Fibroblast of skin of left quadriceps (primary cell): ENCODE measurements at places on chromosomes 2 and 18.

- no peak for DNase-seq
These were observed 159.0 kb upstream of the TRIB2 start for GRCh38 chr2:12557688-12558087.

- no peak for DNase-seq
These were observed 8.2 kb upstream of the NFE2L2 start for GRCh38 chr2:177272765-177273164.

- no peak for DNase-seq
These were observed 891.1 kb downstream of the CPS1 start for GRCh38 chr2:211447548-211447947.

DNA sequence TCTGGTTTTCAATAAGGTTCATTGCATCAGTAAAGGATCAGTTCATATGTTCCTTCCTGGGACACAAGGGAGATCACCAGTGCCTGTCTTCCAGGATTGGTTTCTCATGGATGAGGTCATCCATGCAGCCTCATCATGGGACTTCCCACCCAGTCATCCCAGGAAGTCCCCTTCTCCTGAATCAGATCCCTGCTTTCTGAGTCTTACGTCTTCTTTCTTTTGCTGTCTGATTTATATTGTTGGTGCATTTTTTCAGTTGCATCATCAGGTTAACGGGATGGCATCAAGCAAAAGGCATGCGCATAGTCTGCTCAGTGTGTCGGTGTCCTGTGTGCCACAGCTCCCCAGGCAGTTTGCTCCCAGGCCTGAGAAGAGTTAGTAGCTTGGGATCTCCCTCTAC is 105.9 kb downstream of the SOX11 start:
- DNase-seq: peak; percentile 44

GRCh38 chr18:79934311-79935097 is 16.9 kb downstream of the SLC66A2 start:
- DNase-seq: no peak

- DNase-seq: no peak
These were observed 5.4 kb downstream of the HS6ST1 start for GRCh38 chr2:128313091-128313836.

DNA sequence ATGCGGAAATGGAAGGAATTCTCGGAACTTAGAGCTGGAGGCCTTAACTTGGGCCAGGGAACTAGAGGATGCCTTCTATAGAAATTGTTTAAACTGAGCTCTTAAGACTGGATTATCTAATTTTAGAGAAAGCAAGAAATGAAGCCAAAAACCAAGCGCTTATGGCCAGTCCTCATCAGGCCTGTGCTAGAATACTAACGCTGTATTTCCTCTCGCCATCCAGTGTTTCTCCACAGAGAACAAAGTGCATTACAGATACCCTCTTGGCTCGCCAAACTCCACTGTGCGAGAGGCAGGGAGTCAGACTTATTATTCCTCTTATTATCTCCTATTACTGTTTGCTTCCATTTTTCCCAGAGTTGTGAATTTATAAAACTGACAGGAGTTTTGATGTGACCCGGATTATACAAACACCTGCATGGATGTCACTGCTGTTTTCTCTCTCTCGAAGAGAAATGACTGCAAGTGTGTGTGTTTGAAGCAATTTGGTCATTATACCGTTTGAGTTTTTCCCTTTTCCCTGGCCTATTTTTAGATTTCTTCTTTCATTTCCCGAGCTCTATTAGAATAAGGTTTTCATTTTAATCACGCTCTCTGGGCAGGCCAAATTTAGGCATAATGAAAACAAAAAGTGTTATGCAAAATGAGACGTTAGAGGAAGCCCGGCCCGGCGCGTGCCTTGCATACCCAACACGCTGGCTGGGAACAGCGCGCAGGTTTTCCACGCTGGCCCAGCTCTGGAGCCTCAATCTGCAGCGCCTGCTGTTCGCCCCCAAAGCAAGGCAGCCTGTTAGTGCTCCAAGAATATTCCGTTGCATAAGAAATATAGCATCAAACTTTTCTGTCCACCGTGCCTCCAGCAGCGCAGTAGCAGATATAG is 103.3 kb downstream of the ALK start:
- DNase-seq: no peak

DNA sequence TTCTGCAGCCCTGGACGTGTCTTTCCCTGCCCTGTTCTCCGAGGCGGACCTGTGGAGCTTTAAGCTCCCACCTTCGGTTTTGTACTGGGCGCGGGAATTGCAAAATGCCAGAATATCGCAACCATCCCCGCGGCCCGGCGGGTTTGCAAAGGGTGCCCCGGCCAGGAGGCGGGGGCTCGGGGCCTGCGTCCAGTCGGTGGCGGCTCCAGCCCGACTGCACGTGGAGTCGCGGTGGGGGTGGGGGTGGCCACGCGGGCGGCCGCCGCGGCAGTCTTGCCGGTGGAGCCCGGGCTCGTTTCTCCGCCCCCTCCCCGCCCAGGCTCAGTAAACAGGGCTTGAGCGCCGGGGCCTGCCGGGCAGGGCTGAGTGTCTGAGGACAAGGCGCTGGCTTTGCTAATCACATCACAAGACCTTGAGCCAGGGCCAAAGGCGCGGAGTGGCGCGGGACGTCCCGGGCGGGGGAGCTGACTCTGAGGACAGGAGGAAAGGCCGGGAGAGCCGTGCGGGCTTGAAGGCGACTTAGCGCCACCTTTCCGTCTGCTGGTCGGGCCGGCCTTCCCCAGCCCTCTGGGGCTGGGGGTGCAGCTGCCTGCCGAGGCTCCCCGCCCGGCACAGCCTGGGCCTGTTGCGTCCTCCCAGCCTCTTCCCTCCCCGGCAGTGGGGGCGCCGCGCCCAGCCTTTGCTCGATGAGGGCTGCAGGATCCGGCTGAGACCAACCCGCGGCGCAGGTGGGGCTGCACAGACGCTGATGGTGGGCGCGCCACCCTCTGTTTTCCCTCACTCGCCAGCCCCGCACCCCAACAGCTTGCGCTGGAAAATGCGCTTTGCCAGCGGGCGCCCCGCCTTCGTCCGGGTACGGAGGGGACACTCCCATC is 786 bp upstream of the ZFP36L2 start:
- peak; percentile 15 for DNase-seq

- DNase-seq: peak; percentile 33
These were observed 17.5 kb upstream of the TMEM163 start for GRCh38 chr2:134736167-134736880.

DNA sequence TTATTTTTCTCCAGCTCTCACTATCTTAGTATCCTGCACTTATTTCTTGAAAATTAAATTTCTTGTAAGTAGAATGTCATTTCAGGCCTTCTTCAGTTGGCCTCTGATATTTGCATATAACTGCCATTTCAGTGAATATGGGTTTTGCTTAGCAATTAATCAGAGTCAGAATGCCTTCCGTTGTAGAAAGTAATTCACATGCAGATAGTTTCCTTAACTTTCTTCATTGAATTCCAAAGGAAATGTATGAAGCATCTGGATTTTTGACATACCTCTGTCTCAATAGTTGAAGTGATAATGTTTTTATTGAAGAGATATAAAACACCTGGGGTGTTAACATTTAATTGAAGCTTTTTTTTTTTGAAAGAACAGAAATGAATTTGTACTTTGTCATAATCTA is 914.1 kb upstream of the NXPH2 start:
- no peak for DNase-seq

GRCh38 chr2:156064540-156064939 is 268.0 kb downstream of the NR4A2 start:
- DNase-seq: no peak

GRCh38 chr2:55133467-55134315 is 83.4 kb upstream of the RTN4 start:
- DNase-seq: peak; percentile 79

DNA sequence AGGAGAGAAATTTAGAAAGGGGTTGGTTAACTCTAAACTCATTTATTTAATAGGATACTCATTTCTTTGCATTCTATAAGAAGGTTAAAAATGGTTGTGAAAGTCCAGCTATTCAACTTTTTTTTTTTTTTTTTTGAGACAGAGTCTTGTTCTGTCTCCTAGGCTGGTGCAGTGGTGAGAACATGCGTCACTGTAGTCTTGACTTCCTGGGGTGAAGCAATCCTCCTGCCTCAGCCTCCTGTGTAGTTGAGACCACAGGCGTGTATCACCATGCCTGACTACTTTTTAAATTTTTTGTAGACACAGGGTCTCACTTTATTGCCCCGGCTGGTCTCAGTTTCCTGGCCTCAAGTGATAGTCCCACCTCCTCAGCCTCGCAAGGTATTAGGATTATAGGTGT is 11.9 kb downstream of the ELP2 start:
- no peak for DNase-seq

GRCh38 chr18:73947180-73947921 is 200.3 kb downstream of the FBXO15 start:
- DNase-seq: peak; percentile 70

DNA sequence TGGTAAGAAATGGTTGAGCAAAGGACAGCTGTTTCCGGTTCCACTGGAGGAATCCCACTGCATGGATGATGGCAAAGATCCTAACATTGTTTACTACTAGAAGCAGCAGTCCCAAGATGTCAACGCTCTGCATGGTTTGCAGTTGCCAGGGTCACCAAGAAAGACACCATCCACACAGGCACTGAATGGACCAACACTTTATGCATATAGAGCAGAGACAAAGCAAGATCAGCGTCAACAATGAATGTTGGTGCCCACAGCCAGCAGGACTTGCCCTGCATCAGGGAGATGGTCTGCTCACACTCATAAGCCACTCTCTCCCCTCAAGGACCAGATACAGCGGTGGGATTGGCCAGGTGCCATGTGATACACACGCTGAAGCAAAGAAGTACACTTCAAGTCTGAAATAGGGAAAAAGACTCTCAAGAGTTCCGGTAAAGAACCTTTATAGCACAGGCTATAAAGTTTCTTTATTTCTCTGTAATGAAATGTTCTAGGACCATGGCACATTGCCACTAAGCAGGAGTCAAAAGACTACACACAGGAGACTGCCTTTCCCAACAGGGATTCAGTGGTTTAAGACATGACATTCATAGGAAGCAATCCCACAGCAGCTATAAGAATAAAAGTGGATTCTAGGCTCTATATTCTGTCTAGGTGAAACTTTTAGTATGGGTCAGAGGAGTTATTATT is 133.2 kb upstream of the EPHA4 start:
- DNase-seq: no peak

DNA sequence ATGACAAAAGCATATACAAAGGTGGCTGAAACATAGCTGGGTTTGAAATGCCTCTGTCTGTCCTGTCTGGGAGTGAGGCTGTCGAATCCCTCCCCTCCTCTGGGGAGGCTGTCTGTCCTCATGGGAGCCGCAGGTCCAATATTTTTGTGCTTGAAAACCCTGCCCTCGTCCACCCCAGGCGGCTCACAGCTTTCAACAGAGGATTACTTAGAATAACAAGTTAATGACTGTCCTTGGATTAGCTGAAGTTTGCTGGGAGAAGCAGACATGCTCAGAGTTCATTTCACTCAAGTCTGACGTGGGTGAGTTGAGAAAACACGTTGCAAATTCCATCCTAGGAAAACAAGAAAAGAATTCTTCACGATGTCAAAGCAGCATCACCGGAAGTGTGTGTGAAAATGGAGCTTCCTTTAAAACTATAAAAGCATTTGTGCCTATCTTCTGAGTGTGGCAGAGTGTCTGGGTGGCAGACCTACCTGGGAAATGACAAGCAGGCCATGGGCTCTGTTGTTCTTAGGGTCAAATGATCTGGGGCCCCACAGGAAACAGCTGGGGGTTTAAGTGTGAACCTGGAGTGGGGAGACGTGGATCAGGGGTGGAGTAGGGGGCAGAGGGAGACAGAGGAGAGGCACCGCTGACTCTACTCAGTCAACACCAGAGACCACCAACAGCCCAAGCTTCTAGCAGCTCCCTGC is 77.1 kb downstream of the DDX1 start:
- peak; percentile 9 for DNase-seq

- no peak for DNase-seq
These were observed 45.5 kb downstream of the OSR1 start for GRCh38 chr2:19312949-19313348.

DNA sequence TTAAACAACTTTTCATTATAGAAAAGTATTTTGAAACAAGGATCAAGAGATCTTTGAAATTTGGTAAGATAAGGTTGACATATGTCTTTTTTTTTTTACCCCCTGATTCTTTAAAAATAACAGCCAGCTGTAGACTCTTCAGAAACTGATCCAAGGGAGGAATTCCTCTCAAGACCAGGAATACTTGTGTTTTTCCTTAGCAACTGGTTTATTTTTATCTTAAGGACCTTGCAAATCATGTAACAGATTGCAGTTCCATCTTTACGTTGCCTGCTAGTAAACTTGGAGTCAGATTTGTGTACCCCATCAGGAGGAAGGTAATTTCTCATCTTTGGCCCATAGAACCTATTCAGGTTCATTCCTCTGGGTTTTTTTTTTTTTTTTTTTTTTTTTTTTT is 71.6 kb downstream of the BOLA3 start:
- DNase-seq: no peak

DNA sequence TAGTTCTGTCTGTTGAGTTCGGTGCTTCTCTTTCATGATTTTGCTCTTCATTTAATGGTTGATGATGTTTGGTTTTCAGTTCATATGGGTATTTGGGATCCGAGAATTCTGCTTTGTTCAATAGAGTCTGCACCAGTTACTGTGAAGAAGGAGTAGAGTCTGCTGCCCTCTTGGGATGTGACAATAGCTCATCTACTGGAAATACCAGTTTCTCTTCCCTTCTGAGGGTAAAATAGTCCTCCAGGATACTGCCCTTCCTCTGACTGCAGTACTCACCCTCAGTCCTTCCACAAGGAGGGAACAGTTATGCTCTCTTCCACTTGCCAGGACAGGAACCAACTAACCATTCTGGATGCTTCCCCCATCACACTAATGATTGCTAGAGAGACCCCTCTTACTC is 12.5 kb upstream of the TNFAIP6 start:
- no peak for DNase-seq

- no peak for DNase-seq
These were observed 39.2 kb downstream of the GREB1 start for GRCh38 chr2:11572996-11573395.

- DNase-seq: no peak
These were observed 50.5 kb upstream of the SULT1C3 start for GRCh38 chr2:108189316-108189715.

DNA sequence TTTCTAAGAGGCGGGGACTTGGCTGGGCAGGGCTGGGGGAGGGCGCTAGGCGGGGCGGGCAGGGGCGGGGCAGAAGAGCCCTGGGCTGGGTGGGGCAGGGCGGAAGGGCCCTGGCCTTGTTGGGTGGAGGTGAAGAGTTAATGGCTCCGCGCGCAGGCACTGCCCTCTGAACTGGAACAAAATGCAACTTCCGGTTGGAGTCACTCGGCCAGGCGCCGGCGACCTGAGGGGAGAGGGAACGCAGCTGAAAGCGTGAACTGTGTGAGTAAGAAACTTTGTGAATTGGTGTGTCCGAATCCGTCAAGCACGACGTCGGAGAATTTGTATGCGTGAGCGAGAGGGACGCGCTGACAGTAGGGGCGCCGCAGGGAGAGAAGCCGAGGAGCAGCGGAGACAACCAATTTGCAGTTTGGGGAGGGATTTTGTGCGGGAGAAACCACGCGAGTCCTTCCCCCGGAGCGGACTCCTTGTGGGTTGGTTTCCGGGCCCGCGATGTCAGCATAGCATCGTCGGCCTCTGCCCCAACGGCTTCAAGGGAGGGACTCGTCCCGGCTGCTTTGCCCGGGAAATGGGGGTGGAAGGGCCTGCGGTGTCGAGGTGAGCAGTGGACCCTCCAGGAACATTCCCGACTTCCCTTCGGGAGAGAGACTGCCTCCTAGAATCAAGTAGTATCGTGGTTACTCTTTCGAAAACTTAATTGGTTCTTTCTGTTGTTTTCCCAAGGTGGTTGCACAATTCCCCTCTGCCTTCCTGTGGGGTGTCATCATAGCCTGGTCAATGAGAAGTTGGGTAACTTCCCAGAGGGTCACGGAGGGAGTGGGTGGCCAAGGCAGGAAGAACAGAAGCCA is at the start of gene TANK:
Gene TANK, plus strand, starts transcription at position 203 of the 848 bp plus-strand sequence. CDS start 19,235 bp downstream, outside the sequence.
- peak; percentile 95 for DNase-seq

GRCh38 chr2:9398881-9399780 is 24.2 kb downstream of the ITGB1BP1 start:
- no peak for DNase-seq
